ENCODE measurements at places on chromosomes 7 and 10.
A peak's percentile ranks its signal among the peaks of the same experiment; 100 is the strongest.

- no peak for DNase-seq
Measured at GRCh38 chr10:11193001-11193551, 175.4 kb downstream of the CELF2 start.

DNA sequence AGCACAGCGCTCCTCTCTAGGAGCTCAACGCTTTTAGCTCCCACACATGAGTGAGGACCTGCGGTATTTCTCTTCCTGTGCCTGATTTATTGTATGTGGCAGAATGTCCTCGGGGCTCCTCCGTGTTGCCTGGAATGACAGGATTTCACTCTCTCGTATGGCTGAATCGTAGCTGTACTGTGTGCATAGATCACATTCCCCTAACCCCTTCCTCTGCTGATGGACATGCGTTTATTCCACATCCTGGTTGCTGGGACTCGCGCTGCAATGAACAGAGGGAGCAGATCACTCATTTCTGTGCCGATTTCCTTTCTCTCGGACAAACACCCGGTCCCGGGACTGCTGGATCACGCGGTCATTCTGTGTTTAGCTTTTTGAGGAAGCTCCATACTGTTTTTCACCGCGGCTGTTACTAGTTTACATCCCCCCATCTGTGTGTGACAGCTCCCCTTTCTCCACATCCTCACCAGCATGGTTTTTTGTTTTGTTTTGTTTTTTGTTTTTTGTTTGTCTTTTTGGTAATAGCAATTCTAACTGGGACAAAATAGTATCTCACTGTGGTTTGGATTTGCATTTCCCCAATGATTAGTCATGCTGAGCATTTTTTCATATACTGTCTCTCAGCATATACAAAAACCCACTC, 76.3 kb downstream of the FOXL3 start:
- no peak for DNase-seq

DNA sequence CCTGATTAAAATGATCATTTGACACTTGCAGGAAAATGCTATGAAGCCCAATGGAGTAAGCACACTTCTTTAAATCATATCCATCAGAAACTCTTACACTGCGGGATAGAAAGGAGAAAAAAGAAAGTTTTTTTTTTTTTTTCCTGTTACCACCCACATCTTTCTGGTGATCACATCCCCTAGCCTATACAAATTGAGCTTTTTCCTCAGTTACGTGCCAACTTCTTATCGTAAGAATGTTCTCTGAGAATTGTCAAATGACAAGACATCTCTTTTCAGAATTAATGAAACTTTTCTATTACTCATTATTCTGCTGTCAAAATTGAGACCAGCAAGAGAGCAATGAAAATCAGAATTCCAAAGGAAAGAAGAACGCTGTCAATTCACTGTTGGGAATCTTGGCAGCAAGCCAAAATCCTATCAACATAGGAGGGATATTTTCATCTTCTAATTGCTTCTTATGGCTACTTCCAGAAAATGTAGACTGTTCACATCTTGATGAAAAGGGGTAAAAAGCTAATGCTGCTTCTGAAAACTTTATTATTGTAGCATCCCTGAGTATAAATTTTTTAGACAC, 179.5 kb downstream of the ADAM12 start:
- no peak for DNase-seq

- DNase-seq = no peak
Measured at GRCh38 chr7:29794959-29795629, 11.2 kb upstream of the WIPF3 start.

GRCh38 chr10:49281461-49281860, 17.5 kb upstream of the C10orf71 start:
- DNase-seq = no peak

GRCh38 chr7:50270531-50271018, 33.9 kb upstream of the IKZF1 start:
- DNase-seq = no peak

DNA sequence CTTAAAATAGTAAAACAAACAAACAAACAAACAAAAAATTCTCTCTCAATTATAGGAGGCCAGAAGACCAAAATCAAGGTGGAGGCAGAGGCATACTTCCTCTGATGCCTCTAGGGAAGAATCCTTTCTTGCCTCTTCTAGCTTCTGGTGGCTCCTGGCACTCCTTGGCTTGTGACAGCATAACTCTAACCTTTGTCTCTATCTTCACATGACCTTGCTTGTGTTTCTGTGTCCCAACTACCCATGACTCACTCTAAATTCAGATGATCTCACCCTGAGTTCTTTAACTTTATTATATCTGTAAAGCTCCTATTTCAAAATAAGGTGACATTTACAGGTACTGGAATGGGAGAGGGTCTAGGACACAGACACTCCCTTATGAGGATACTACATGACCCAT, 88.3 kb upstream of the ANTXRL start:
- DNase-seq = no peak

DNA sequence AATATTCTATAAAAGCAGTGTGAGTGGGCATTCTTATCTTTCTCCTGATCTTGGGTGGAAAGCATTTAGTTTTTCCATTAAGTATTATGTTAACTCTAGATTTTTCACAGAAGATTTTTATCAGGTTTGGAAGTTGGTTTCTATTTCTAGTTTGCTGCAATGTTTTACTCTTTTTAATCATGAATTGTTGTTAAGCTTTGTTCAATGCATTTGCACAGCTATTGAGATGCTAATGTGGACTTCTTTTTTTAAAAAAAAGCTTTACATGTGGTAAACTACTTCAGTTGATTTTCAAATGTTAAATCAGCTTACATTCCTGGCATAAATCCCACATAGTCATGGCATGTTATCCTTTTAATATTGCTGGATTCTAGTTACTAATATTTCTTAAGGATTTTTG, 363.6 kb upstream of the NRP1 start:
- no peak for DNase-seq

DNA sequence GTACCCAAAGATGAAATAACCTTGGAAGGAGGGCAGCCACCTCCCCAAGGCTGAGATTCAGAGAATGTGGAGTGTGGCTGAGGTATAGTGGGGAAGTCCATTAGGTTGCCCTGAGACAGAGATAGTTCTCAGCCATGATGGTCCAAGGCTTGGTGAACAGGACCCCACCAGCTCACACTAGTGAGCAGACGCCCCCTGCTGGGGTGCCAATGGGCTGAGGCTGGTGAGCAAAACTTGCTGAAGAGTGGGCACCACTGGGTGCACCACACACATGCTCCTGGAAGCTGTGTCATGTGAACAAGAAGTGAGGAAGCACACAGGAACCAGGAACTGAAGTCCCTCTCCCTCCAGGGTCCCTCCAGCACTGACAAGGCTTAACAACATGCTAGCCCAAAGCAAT, 8.9 kb downstream of the FBXL13 start:
- DNase-seq = peak; percentile 67

GRCh38 chr10:15464381-15464780, 93.3 kb upstream of the FAM171A1 start:
- no peak for DNase-seq

DNA sequence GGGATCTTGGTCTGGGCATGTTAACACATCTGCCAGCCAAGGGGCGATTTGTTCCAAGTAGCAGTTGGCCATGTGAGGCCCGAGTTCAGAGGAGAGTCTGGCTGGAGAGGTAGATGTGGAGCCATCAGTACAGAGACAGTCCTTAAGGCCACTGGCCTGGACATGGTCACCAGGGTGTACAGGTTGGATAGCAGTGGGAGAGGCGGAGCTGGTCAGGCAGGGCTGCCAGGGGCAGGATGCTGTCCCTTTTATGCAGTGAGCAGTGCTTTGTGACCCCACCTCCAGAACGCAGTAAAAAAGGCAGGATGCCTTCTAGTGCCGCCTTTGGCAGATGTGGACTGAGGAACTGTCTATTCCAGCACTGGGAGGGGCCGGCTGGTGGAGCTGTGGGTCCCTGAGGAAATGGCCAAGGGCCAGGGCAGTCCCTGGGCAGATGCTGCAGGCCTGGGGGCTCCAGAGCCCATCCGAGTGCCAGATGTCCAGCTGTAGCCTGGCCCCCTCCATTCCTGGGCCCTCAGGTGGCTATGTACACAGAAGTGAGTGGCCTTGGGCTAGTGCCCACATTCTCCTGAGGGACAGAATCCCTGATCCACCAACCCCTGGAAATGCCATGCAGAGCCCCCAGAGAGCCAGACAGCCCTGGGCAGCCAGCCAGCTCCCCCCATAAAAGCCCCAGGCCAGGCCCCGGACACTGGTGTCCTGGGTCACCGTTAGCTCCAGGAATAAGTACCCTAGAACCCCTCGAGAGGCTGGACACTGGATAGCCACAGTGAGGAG, 17.2 kb upstream of the MYL7 start:
- no peak for DNase-seq

DNA sequence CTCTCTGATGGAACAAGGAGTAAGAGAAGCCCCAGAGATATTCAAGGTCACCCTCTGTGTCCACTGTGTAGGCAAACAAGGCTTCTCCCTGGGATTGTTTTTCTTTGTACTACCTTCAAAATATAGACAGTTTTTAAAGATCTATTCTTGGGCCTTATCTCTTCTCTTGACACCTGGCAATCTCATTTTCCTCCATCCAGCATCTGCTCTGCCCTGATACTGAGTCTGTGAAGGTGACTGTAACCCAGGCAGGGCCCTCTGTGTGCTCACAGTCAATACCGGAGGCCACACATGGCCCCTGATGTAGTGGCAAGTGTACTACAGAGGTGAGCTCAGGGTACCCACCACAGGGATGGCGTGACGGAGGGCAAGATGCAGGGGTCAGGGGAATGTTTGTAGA, 221.1 kb downstream of the SNX10 start:
- DNase-seq = no peak

DNA sequence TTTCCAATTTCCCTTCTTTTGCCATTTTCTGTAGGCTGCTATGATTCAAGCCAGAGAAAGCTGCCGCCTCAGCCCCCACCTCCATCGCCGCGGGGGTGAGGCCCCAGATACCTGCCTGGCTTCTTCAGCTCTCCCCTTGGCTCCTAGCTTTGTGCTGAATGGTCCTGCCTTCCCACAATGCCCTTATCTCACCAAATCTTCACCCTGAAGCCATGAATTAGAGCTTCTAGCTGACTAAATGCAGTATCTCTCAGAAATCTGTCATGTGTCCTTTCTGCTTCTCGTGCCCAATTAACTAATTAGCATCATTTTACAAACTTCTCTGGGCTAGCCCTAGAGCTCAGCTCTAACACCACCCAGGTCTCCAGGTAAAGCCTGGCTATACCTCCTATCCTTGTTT, 32.2 kb upstream of the GPNMB start:
- DNase-seq = no peak

- DNase-seq = no peak
Measured at GRCh38 chr7:39459636-39460035, 106.6 kb upstream of the YAE1 start.

DNA sequence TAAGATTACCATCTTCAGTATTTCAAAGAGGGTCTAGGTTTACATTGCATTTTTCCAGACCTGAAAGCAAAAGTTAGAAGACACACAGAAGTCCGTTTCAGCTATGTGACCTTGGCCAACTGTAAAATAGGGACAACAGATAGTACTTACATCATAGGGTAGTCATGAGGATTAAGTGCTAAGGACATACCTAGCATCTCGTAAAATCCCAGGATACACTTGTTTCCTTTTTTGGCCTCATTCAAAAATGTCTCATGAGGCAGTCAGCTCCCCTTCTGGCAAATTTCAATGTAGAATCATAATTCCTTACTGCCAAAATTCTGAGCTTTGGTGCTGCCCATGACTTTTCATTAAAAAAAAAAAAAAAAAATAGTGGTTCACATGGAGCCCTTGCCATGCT, 6.4 kb upstream of the DUSP5 start:
- DNase-seq = no peak

DNA sequence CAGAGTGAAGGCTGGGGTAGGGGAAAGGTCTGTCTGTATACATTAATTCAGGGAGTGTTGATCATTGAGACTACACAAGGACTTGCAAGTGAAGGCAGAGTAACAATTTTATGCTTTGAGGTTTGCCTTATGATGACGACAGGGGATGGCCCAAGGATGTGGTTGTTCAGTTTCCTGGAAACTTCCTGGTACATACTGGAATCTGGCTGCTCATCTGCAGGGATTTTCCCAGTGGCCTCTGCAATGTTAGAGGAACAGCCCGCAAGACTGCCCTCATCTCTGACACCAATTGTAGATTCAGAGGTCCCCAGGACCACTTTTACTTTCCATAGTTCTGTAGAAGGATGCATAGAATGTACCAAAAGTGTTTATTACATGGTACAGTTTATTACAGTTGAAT, 189.6 kb downstream of the TMEM178B start:
- DNase-seq = no peak

GRCh38 chr10:104440221-104440620, 86.6 kb downstream of the CFAP58 start:
- DNase-seq = no peak

DNA sequence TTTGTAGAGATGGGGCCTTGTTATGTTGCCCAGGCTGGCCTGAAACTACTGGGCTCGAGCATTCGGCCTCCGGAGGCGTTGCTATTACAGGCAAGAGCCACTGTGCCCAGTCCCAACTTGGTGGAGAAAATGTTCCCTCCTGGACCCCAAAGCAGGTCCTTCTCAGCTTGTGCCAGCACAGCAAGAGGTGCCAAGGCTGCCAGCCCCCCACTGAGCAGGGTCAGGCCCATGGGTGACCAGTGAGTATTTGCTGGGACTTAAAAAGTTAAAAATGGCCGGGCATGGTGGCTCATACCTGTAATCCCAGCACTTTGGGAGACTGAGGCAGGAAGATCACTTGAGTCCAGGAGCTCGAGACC, 4.6 kb downstream of the MAFK start:
- DNase-seq = no peak

DNA sequence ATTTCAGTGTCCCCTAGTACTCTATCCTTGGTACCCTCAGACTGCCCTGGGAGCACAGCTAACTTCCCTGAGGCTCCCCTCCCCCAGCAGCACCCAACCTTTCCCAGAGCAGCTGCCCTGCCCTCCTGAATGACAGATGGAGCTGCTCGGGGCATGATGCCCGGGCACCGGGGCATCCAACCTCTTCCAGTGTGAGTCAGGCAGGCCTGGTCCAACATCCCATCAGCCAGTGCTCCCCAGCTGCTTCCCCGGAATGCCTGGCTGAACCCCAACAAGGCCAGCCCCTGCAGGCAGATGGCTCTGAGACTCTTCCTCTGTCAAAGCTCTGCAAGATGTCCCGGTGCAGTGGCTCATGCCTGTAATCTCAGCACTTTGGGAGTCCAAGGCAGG, 11.9 kb upstream of the TSPAN15 start:
- DNase-seq = peak; percentile 57

DNA sequence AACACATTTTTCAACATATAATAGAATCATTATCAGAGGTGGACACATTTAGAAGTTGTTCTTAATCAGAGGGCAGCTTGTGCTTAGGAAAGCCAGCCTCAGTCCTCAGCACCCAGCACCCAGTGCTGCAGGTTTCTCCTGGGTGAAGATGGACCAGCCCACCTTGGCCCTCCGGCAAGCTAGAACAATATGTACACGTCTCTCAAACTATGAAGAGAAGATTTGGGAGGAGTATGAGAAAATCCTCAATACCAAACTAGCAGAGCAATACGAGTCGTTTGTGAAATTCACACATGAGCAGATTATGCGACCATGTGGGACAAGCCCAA, 13.5 kb upstream of the RALA start:
- DNase-seq = no peak

GRCh38 chr10:52308251-52309031, 5.6 kb upstream of the DKK1 start:
- DNase-seq = peak; percentile 74

- DNase-seq = no peak
Measured at GRCh38 chr10:62005281-62005680, 103.8 kb downstream of the ARID5B start.

Measured in Calu3 (cell line).